ENCODE measurements at places on chromosomes 2 and 18.

DNA sequence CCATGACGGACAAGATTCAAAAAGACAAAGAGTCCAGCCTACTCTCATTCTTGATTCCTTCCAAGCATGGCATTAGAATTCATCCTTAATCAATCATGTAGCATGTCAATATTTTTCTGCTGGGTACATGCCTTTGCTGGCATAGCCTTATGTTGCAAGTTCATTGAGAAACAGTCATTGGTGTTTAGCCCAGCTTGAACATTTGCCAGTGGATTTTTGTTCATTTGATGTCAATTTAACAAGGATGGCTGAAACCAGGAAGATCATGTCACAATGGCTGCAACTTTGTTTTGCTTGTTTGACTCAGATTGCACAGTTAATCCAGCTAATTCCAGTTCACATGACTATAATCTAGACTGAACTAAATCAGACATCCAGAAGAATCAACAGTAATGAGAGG, 1132.2 kb downstream of the LRP1B start:
- no peak for DNase-seq

- DNase-seq = no peak
These were observed 22.6 kb downstream of the MEIS1 start for GRCh38 chr2:66457545-66457944.

GRCh38 chr18:77210249-77210648, 39.4 kb upstream of the GALR1 start:
- DNase-seq = no peak

- DNase-seq = no peak
These were observed 2.3 kb upstream of the ZNF532 start for GRCh38 chr18:58862356-58862755.

DNA sequence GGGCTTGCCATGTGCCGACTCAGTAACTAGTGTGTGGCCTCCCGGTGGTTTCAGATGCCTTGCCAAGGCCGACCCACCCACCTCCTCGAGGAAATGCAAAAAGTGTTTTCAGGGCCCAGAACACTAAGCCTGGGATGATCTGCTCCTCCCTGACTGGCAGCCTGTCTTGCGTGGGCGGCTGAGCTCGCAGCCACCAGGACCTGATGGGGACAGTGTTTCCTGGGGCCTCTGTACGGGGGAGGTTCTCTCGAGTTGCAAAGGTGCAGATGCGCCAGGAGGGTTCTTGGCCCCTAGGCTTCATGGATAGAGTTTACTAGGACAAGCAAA, 85.2 kb downstream of the GLI2 start:
- no peak for DNase-seq

GRCh38 chr2:106339609-106340008, 128.6 kb downstream of the RGPD3 start:
- no peak for DNase-seq

DNA sequence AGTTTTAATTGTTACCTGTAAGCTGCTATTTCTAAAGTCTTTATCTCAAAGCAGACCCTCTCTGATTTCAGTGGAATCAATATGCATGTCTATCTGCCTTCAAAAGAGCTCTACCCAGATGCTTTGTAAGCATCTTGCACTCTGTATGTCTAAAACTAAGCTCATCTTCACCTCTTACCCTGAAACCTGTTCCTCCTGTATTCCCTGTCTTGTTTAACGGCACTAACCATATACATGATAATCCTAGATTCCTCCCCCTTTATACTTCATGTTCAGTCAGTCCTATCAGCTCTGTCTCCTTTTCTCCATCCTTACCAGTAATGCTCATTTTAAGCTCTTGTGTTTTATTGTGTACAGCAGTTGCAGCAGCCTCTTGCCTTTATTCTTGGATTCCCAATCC, 12.8 kb downstream of the ZC3H15 start:
- no peak for DNase-seq

DNA sequence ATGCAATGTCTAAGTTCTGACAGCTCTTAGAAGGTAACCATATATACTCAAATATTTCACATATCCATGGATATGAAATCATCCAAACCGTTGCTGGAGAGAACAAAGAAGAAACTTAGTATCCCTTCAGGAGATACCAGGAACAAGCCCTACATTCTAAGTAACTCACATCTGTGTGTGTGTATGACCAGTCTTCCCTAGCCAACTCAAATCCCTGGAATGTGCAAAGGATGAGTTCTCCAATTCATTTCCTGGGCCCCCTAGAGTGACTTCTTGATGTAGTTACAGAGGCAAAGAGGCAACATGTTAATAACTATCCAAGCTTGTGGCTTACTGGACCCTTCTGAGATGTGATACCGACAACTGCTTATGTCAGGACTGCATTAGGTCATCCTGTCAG, 20.1 kb downstream of the TPGS2 start:
- DNase-seq = no peak

- no peak for DNase-seq
These were observed 2.0 kb downstream of the RAB27B start for GRCh38 chr18:54830260-54830659.

DNA sequence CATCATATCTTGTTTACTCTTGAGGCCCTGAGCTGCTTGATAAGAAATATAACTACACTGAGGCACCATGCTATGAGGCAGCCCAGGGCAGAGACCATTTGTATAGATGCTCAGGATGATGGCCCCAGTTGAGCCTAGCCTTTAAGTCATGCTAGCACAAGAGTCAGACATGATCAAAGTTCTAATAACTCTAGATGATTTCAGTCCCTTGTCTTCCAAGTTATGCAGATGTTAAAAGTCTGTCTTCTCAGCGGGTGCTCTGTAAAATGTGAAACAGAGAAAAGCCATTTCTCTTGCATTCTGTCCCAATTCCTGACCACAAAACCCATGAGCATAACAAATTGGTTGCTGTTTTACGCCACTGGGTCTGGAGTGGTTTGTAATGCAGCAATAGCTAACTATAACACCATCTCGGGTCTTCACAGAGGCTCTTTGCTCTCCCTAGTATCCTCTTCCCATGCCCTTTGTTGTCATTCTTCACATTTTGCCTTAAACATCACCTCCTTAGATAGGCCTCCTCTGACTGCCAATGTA, 49.6 kb downstream of the NXPH2 start:
- no peak for DNase-seq

DNA sequence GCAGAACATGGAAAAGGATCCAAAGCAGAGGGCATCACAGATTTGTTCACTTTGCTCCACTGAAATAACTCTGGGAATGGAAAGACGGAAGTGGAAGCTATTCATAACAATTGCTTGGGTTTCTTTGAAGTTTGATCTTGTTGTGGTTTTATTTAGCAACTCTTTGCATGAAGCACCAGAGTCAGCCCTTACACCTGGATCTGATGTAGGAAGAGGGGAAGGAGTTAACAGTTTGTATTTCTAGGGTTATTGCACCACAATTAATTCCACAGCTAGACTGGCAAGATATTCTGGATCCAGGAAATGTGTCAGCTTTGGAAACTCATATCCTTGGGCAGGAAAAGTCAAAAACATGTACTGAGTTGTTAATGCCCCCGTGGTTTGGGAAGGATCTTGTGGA, 1143.4 kb downstream of the CNTNAP5 start:
- DNase-seq = no peak

GRCh38 chr2:27582695-27583389, at the start of gene ZNF512:
ZNF512 (plus strand) TSS chr2:27583042; CDS start chr2:27583113, 71 bp downstream.
- peak; percentile 63 for DNase-seq

- DNase-seq = no peak
These were observed 92.5 kb upstream of the MAP2 start for GRCh38 chr2:209331291-209331844.

DNA sequence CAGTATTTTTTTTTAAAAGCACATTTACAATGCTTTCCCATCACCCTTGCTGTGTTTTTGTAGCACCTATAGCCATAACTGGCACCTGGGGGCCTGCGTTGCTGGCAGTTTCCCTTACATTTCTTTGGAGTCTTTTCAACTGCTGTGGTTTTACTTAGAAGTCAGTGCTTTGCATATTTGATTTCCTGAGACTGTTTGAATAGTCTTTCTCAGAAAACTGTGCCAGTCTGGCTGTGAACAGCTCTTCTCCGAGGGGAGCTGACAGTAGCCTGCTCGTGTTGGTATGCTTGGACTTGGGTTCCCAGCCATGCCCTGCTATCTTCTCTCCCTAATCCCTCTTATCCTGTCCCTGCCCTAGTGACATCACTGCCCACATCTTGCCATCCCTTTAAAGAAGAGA, 81.5 kb downstream of the DPP4 start:
- peak; percentile 10 for DNase-seq

DNA sequence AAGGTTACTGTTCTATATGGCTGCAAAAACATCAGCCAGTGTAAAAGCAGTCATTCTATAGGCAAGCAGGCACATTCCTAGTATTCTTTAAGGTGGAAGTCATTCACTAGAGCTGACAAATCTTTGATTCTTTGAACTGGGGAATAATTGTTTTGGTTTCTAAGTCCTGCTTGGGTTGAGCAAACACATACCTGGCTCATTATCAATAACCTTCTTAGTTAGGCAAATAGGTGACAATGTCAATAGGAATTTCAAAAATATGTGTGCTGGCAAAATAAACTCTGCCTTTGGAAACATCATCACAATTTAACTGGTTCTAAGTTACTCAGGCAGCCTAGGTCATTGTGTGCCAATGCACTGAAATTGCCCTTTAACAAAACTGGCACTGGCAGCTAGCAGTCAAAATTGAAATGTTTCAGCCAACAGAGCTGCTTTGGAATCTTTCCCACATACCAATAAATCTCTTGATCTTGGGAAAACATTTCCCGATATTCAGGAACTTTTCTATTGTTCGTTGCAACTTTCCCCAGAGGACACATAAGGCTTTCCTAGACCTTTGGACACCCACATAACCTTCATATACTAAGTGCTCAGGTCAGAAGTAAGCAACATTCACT, 402.0 kb upstream of the MMADHC start:
- DNase-seq = no peak

- no peak for DNase-seq
These were observed 1.1 kb downstream of the TMEM18 start for GRCh38 chr2:675982-676646.

DNA sequence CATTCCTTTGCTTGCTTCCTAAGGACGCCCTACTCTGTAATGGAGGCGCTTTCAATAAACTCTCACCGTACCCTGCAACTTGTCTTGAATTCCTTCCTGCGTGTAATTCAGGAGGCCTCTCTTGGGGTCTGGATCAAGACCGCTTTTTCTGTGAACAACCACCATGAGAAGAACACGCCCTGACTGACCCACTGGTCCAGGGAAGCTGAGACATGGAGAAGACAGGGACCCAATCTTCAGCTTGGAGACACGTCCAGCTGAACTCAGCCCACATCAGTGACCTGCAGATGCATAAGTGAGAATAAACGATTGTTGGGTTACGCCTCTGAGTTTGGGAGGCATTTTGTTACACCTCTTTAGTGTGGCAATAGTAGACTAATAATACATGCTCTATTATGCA, 7.8 kb upstream of the NARS1 start:
- no peak for DNase-seq

- DNase-seq = no peak
These were observed 511 bp downstream of the MOB4 start for GRCh38 chr2:197516393-197516761.
